Stimulated activated CD8-positive, alpha-beta memory T cell treated with anti-CD3 and anti-CD28 coated beads, Interleukin-15, amount 100 ng/mL, for 48 hours (primary cell): ENCODE measurements at places on chromosomes 16 and 17.

DNA sequence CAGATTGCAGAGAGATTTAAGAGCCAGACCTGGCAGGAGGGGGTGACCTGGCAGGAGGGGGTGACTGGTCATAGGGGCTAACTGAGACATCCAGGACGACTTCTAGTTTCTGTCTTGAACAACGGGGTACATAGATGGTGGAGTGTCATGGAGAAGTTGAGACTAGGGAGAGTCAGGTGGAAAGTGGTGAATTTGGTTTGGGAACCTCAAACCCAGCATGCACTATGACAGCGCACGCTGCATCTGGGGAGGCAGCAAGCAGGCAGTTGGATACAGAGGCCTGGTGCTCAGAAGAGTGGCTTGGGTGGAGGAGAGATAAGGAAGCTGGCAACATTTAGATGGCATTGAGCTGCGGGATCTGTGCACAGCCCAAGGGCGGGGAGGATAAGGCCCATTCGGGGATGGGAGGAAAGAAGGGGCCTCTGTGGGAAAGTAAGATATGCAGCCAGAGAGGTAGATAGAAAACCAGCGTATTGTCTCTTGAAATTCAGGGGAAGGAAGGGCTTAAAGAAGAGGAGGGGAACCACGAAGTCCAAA, 4.5 kb downstream of the RIPOR1 start:
- no peak for DNase-seq

GRCh38 chr16:1426734-1427471, 4.0 kb upstream of the PERCC1 start:
- DNase-seq = no peak

- no peak for DNase-seq
Observed at GRCh38 chr16:88936556-88937205, 40.3 kb downstream of the CBFA2T3 start.

- no peak for DNase-seq
Observed at GRCh38 chr16:58046936-58047335, 21.4 kb downstream of the MMP15 start.

DNA sequence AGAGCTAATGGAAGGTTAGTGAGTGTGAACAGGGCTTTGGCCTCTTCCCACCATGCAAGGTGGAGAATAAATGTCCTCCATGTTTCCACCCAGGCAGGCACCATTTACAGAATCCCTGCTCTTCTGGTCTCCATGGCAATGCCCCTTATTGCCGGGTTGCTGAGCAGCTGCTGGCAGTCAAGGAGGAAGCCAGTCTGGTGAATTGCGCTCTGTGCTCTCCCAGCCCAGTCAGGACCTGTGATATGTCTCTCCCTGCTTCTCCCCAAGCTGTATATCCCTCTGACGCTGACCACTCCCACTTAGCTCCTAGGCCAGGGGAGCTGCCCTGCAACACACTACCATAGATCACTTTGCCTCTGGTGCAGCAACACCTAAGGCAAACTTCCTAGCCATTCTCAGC, 402.1 kb upstream of the ERCC4 start:
- no peak for DNase-seq

DNA sequence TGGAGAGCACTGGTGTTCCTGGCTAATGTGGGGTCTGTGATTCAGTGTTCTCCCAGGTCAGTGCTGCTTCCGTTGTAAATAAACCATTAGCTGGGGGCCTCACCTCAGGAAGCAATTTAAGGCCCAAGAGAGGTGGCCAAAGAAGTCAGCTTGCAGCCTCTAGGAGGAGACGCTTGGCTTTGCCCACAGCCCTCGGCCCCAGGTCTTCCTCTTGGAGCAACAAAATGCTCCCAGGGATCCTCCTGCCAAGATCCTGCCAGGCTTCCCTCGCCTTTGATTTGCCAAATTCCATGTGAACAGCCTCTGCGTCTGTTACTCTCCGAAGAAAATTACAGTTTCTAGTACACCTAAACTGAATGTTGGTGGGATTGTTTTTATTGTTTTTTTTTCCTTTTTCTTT, 62.4 kb upstream of the TBX2 start:
- DNase-seq = no peak

GRCh38 chr16:71590584-71590983, 13.7 kb upstream of the TAT start:
- DNase-seq = no peak
